Activated CD8-positive, alpha-beta T cell treated with anti-CD3 and anti-CD28 coated beads, Interleukin-2, amount 10 ng/mL, durations not matched to agents 7 days and 5 days (primary cell): ENCODE measurements at places on chromosomes 6 and 20. TPM values are rescaled to one million over a fixed set of nuclear protein-coding genes. Genes with fewer than 3 reads are reported as not detected.

- DNase-seq, result no peak
These were observed 80.2 kb upstream of the PIM1 start for GRCh38 chr6:37089783-37090182.

DNA sequence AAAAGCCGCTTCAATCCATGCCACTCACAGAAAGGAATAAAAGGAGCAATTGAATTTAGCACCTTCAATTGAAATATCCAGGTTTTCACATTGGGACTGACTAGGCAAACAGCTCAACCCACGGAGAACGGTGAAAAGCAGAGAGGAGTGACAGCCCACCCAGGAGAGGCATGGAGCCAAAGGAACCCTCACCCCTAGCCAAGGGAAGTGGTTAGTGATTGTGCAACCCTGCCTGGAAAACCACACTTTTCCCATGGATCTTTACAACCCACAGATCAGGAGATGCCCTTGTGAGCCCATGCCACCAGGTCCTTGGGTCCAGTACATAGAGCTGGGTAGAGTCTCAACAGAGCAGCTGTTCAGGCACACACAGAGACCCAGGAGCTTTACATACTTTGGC lies 911.8 kb downstream of the EPHA7 start:
- no peak for DNase-seq

Gene SUMO4
- total RNA-seq, result 10.1 TPM

Gene MOXD1
- total RNA-seq, result not detected

Gene BNIP5
- total RNA-seq, result not detected

Gene OR12D3
- total RNA-seq, result not detected
